Upper lobe of right lung (tissue), 1 donor: ENCODE measurements at places on chromosomes 1 and 21. TPM values are rescaled to one million over a fixed set of nuclear protein-coding genes. Genes with fewer than 3 reads are reported as not detected.

The IPP gene
- 16.1 TPM for total RNA-seq

The LAMB3 gene
- 83.3 TPM for total RNA-seq

The KPRP gene
- not detected for total RNA-seq

The OR2L3 gene
- not detected for total RNA-seq

The SSX2IP gene
- 8.5 TPM for total RNA-seq

The SPATA17 gene
- 0.26 TPM for total RNA-seq
